Effector CD8-positive, alpha-beta T cell (primary cell): ENCODE measurements at places on chromosomes 2 and 18.

DNA sequence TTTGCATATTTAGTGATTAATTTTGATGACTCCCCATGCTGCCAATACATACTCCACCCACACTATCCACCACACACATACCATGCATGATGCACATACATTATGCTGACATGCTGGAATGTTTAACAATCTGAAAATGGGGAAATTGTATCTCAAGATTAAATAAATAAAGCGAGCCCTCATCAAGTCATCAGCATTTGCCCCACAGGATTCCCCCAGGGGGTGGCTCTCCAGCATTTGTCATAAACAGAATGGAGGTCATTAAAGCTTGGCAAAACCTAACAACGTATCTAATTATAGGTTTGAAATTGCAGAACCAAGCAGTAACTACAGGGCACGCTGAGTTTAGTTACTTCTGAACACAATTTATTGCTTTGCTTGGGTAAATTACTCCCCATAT lies 141.2 kb upstream of the TACR1 start:
- DNase-seq: no peak

DNA sequence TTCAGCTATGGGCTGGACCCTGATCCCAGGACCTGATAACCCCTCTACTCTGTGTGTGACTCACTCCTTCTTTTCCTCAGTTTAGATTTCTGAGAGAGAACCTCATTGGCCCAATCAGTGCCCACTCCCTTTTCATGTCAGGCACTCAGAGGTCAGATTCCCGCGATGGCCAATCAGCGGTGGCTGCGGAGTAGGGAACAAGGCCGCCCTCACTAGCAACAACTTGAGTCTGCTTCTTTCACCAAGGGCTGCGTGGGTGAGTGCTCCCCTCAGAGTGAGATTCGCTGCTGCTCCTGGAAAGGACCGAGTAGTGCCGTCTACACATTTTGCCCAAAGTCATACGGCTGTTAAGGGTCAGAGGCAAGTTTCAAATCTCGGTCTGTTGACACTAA lies 34.7 kb downstream of the NPPC start:
- no peak for DNase-seq

DNA sequence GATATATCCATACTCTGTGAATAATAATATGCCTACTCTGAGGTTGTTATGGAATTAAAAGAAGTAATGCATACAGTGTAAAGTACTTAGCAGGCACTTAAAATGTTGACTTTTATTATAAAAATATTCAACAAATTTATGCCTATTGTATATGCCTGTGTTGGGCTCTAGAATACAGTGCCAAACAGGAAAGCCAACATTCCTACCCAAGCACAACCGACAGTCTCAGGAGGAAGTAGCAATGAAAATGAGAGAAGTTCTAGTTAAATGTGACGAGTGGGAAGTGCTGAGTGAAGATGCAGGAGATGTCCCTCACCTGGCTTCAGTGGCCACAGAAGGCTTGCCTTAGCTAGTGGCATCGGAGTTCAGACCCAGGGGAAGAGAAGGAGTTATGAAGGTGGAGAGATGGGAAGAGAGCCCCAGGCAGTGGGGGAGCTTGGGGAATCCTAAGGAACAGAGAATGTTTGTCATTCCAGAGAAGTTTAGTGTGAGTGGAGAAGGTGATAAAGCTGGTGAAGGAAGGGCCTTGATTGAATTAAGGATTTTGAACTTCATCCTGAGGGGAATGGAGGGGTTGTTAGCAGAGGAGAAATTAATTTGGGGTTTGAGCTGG lies 105.4 kb upstream of the CNGA3 start:
- DNase-seq: no peak

DNA sequence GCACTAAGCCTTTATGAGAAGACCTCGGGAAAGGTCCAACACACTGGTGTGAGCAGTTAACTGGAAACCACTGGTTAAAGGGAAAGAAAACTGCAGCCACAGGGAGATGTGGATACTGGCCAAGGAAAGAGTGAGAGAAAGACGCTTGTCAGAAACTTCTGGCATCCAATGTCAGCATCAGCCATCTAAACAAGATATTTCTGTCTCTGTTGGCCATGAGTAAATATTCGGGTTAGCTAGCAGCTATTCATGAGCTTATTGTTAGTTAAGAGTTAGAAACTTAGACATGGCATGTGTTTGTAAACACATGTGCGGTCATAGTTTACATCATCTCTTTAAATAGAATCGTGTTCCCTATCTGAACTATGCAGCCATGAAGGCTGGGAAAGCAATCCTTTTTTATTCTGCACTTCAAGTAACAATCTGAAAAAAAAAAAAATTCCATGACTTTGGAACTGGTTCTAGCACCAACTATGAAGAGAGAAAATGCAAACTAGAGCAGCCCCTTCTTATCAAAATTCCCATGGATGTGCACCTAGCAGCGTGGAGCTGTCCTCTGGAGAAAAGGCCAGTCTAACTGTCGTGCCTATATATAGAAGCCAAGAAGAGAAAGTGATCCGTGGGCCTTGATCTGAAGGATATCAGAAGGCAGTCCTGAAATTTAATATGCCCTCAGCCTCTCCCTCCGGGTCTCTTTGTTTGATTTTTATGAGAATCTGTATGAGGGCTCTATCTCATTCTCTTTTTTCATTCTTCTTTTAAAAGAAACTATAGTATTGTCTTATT lies 84.0 kb upstream of the RFX8 start:
- no peak for DNase-seq

- DNase-seq: no peak
These were observed 142.7 kb downstream of the FIGN start for GRCh38 chr2:163592954-163593622.
